NCI-H82 (cell line): ENCODE measurements at places on chromosomes 7 and 10.
A peak's percentile ranks its signal among the peaks of the same experiment; 100 is the strongest.

GRCh38 chr7:101747053-101747878 is 70.2 kb upstream of the CUX1 start:
- DNase-seq = peak; percentile 57

DNA sequence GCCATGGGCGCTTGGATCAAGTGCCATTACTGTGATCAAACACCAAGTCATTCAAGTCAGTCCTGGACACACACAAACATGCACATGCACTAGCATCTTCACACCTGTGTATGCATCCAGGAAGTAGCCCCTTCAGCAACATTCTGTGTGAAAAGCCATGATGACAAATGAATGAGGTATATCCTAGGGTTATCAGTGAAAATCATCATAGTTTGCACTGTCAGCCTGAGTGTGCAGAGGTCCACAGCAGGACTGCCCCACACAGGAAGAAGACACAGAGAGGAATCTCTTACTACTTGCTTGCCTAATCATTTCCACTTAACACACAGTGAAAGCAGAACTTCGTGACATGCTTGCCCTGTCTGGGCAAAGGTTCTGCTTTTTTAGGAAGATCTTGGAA is 184.0 kb upstream of the ADO start:
- DNase-seq = no peak

DNA sequence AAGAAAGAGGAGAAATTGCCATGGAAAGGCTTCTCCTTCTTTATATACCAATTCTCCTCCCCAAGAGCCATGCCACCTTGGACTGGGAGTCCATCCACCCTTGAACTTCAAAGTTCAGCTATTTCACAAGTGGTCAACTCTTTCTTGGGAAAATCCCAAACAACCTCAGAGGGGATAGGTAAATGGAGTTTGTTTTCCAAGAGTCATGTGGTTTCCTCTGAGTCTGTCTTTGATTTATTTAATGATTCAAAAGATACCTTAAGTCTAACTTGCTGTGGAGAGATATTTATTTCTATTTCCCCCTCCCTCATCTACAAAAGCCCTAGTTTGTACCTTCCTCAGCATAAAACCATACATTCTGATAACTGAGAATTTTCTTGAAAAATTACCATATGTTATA is 758.6 kb upstream of the IGFBP3 start:
- no peak for DNase-seq

GRCh38 chr10:50407076-50407801 is 155.9 kb upstream of the ASAH2 start:
- DNase-seq = no peak

DNA sequence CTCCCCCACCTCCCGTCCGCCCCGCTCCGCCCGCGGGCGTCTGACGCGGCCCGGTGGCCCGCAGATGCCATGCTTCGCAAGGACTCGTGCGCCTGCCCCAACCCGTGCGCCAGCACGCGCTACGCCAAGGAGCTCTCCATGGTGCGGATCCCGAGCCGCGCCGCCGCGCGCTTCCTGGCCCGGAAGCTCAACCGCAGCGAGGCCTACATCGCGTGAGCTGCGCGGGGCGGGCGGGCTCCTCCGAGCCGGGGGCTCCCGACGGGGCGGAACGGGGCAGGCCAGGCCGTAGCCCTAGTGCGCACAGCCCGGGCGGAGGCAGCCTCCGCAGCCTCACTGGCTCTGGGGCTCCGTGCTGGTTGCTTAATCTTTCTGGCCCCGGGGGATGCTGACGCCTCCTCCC is 2.8 kb downstream of the ASIC3 start:
- DNase-seq = no peak

DNA sequence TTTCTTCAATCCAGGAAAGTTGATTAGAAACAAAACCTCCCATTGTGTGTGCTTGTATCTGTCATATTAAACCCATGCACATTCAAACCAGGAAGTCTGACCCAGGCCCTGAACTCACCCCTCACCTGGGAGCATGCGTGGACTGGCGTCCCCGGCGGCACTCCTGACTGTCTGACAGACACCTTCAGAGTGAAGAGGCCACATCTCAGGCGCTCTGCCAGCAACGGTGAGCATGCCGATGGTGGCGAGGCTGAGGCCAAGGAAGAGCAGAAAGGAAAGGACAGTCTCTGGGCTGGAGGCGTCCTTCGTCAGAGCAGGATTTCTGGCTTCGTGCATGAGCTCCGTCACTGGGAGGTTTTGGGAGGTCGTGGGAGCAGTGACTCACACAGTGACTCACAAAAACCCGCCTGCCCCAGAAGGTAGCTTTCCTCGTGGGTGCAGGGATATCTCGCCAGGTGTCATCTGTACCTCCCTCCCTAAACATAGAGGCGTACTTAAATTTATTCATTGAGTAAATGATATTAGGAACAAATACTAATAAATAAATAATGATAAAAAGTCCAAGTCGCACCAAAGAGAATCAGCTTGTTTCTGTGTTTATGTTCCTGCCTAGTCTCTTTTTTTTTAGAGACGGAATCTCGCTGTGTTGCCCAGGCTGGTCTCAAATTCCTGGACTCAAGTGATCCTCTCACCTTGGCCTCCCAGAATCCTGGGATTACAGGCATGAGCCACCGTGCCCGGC is 13.5 kb downstream of the IQCE start:
- no peak for DNase-seq

DNA sequence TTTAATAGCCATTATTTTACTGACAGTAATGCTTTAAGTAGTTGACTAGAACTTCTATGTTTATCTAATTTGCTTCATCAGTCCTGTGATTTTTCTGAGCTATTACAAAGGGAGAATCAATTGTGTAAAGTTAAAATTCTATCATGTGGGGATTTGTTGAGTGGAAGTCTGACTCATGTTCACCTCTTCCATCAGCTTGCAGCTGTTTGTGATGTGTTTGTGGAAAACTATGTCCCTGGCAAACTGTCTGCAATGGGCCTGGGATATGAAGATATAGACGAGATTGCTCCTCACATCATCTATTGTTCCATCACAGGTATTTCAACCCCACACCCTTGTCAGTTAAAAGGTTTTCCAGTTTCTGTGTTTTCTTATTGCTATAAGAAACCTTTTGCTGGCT is 59.9 kb downstream of the SUGCT start:
- DNase-seq = no peak

DNA sequence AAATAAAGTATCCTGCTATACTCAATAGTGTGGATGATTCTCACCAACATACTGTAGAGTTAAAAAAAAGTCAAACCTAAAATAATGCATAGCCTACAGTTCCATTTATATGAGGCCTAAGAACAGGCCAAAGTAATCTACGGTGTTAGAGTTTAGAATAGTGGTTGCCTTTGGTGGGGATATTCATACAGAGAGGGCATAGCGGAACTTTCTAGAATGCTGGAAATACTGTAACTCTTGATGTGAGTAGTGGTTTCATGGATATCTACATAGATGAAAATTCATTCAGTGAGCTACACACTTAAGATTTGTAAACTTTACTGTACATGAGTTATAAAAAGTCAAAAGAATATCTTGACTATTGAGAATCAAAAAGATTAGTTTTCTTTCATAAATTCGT is 349.9 kb upstream of the NFE2L3 start:
- no peak for DNase-seq

- DNase-seq = peak; percentile 58
Measured at GRCh38 chr10:116490028-116490662, 55.6 kb upstream of the PNLIP start.

- no peak for DNase-seq
Measured at GRCh38 chr10:43862756-43863155, 214.1 kb upstream of the ZNF32 start.

DNA sequence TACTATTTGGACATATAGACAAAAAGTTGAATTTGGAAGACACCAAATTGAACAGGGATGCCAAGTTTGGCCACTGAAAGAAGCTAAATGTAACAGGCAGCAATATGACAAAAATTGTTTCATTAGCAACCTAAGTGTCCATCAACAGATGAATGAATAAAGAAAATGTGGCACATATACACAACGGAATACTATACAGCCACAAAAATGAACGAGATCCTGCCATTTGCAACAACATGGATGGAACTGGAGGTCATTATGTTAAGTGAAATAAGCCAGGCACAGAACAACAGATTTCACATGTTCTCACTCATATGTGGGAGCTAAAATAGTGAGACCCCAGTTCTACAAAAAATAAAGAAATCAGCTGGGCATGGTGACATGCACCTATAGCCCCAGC is 43.8 kb downstream of the NEBL start:
- no peak for DNase-seq

GRCh38 chr7:5234852-5235831 is 45.1 kb downstream of the WIPI2 start:
- DNase-seq = no peak

GRCh38 chr7:285731-286130 is 4.2 kb upstream of the FOXL3 start:
- no peak for DNase-seq

- DNase-seq = no peak
Measured at GRCh38 chr7:47786557-47787248, 161.6 kb downstream of the PKD1L1 start.

- DNase-seq = peak; percentile 56
Measured at GRCh38 chr7:18086165-18087025, 58.7 kb upstream of the PRPS1L1 start.

GRCh38 chr7:35415411-35415822 is 161.5 kb upstream of the TBX20 start:
- no peak for DNase-seq

DNA sequence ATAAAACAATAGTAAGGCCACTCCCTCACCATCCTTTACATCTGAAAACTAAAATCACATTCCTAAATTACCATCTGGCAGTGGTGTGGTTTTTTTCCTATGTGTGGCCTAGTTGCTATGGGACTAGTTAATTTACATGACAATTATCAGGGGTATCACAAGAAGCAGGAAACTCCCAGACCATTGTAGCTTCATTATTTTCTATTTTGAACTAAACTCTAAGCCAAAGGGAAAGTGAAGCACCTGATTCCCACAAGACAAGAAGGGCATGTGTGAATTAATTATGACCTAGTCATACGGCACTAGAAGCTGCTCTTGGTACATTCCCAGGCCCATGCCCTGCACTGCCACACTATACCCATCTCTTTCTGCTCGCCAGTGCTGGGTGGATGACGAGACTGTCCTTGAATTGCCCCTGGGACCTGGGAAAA is 103.4 kb downstream of the ATXN7L1 start:
- no peak for DNase-seq

DNA sequence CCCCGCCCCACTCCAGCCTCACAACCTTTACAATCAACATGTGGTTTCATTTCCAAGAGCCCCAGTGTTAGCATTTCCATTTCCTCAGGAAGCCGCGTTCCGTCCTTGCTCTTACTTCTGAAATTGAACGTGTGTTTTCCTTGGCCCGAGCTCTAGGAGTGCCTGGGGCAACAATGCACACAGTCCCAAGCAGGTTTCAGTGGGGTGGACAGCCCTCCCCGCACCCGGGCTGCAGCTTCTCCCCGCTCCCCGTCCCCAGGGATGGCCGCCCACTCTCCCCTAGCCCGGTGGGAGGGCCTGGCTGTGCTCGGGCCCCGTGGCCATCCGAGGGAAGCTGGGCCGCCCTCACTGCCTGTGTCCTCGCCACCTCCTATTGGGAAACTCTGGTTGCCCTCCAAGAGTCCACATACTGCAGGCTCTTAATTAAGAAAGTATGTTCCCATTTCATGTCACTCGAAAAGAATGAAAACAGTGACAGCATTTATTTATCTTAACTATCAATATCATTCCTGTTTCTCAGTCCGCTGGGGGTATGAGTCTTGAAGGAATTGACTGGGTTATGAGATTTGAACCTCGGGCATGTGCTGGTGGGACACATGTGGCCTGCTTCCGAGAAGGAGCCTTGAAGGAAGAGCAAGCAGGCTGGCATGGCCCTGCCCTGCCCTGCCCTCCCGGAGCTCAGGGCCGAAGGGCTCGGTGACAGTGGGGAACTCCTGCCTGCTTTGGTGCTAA is 163.8 kb downstream of the GRK5 start:
- no peak for DNase-seq

GRCh38 chr10:116465546-116465945 is 37.9 kb downstream of the PNLIPRP3 start:
- DNase-seq = no peak

DNA sequence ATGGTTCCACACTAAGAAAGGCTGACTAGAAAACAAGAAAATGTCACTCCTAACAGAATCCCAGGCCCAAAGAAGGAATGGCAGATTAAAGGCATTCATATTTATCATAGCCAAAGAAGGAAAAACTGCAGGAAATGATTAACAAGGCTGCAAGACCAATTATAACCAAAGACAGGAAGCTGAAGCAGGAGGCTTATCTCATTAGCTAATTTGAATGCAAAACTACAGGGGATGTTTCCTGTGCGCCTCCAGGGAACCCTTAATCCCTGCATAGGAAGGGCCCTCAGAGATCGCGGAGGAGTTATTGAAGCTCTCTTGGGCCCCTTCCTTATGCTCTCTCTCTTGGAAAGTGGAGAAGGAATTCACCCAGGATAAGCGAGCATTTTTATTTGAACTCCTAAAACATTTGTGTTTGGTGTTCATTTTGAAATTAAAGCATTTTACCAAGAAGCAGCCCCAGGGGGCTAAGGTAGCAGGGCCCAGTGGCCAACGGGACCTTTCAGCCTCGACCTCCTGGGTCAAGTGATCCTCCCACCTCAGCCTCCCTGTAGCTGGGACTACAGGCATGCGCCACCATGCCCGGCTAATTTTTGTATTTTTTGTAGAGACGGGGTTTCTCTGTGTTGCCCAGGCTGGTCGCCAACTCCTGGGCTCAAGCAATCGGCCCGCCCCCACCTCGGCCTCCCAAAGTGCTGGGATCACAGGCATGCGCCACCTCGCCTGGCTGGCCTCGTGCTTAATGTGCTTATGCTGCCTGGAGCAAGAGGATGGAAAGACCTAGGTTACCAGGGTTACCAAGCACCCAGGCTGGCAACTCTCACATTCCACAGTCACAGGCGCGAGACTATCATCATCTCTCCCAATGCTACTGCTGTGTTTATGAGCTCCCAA is 24.1 kb upstream of the PROSER2 start:
- DNase-seq = peak; percentile 53

DNA sequence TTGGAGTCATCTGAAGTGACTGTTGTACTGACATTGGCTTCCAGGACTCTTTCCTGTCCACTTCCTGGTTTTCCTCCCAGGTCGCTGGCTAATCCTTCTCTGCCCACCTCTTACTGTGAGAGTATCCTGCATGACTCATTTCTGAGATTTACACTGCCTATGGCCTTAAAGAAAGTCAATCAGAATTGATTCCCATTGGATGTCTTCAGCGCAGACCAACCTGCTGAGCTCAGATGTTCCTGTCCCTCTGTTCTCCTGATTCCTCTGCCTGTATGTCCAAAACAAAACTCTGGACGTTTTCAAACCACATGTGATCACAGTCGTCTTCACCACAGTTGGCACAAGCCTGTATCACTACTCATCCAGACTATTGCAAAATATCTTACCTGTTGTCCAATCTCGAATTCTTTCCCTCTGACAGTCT is 262.1 kb downstream of the CREB5 start:
- DNase-seq = peak; percentile 8

GRCh38 chr10:44473146-44473545 is 88.2 kb upstream of the CXCL12 start:
- DNase-seq = no peak
